ENCODE measurements at places on chromosomes 5 and 9.

DNA sequence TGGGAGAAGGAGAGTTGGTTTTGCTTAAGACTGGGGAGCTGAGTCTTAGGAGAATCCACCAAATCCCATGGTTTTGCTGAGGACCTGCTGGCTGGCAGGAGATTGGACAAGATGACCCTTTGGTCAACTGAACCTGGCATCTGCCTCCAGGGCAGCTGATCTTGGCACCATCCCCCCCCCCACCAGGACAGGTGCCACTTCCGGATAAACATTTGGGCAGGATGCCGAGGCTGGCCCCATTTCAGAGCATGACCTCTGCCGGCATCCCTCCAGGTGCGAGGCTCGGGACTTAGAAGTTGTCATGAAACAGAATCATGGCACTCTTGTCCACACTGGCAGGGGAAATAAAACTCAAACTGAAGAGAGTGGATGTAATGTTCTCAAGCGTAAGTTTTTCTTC, 165.6 kb downstream of the MACROH2A1 start:
- no peak for DNase-seq

- no peak for DNase-seq
These were observed 159.4 kb downstream of the CEMIP2 start for GRCh38 chr9:71608825-71609447.

- DNase-seq = no peak
These were observed 17.3 kb downstream of the TLN1 start for GRCh38 chr9:35714579-35715252.

GRCh38 chr9:77643871-77644270, 4.3 kb downstream of the GNA14 start:
- DNase-seq = no peak

Data from NCI-H2227 treated with DMSO at 0.1 percent for 48 hours (cell line).